ENCODE measurements at places on chromosomes 2 and 18. TPM values are rescaled to one million over a fixed set of nuclear protein-coding genes. Genes with fewer than 3 reads are reported as not detected.

The CYP27A1 gene
- total RNA-seq = not detected

The FMNL2 gene
- 1.7 TPM for total RNA-seq

The MPP4 gene
- not detected for total RNA-seq

The B4GALT6 gene
- 1.2 TPM for total RNA-seq

The GPAT2 gene
- 3.7 TPM for total RNA-seq

The ARHGEF4 gene
- not detected for total RNA-seq

The GKN2 gene
- not detected for total RNA-seq

The IL18RAP gene
- 12.8 TPM for total RNA-seq

The TMEM247 gene
- total RNA-seq = not detected

The NCKAP1 gene
- 4.1 TPM for total RNA-seq

The CABYR gene
- 1.4 TPM for total RNA-seq

The CD8B2 gene
- 0.64 TPM for total RNA-seq

The ZC3H8 gene
- total RNA-seq = 16.3 TPM

The AMER3 gene
- not detected for total RNA-seq

The ALPG gene
- not detected for total RNA-seq

The DCDC2C gene
- total RNA-seq = not detected

The RNU2-63P gene
- 14.5 TPM for total RNA-seq

The SCN1A gene
- not detected for total RNA-seq

The CIB4 gene
- not detected for total RNA-seq

The DNER gene
- total RNA-seq = not detected

The COL4A3 gene
- total RNA-seq = 0.69 TPM

The GCKR gene
- not detected for total RNA-seq

The RNF144A gene
- 40.0 TPM for total RNA-seq

The GULP1 gene
- total RNA-seq = not detected

The AQP12B gene
- total RNA-seq = not detected

The TCF7L1 gene
- not detected for total RNA-seq

The HOXD1 gene
- total RNA-seq = not detected

The PNPT1 gene
- 31.2 TPM for total RNA-seq

The SPC25 gene
- total RNA-seq = 0.24 TPM

The IL36A gene
- 0.44 TPM for total RNA-seq

The RASGRP3 gene
- 7.1 TPM for total RNA-seq

The LINC00305 gene
- total RNA-seq = not detected

The DPP10 gene
- total RNA-seq = not detected

The CTLA4 gene
- total RNA-seq = 10.7 TPM

The CCBE1 gene
- not detected for total RNA-seq

The UPP2 gene
- not detected for total RNA-seq

The GPBAR1 gene
- total RNA-seq = 1.9 TPM

The UCN gene
- total RNA-seq = 5.7 TPM

The MAP4K4 gene
- total RNA-seq = 138 TPM

The ROCK1 gene
- total RNA-seq = 97.5 TPM

The CDH20 gene
- not detected for total RNA-seq

The RAD51AP2 gene
- total RNA-seq = not detected

The HOXD12 gene
- total RNA-seq = not detected

The SLC19A3 gene
- total RNA-seq = not detected

All from naive thymus-derived CD4-positive, alpha-beta T cell (primary cell).